Midbrain (tissue), 1 donor: ENCODE measurements at places on chromosomes 7 and 10.

GRCh38 chr7:65796205-65796604 is 76.7 kb upstream of the VKORC1L1 start:
- DNase-seq, result no peak

- peak; percentile 77 for DNase-seq
Observed at GRCh38 chr10:102643336-102644065, 778 bp upstream of the TRIM8 start.

- DNase-seq, result no peak
Observed at GRCh38 chr10:95467162-95467599, 94.0 kb downstream of the SORBS1 start.

- DNase-seq, result no peak
Observed at GRCh38 chr10:4082861-4083260, 297.9 kb upstream of the KLF6 start.

GRCh38 chr10:110171032-110171431 is 36.4 kb upstream of the MXI1 start:
- no peak for DNase-seq

- DNase-seq, result no peak
Observed at GRCh38 chr10:83218205-83218604, 921.1 kb upstream of the GHITM start.

GRCh38 chr10:121352231-121352855 is 245.9 kb downstream of the FGFR2 start:
- no peak for DNase-seq

DNA sequence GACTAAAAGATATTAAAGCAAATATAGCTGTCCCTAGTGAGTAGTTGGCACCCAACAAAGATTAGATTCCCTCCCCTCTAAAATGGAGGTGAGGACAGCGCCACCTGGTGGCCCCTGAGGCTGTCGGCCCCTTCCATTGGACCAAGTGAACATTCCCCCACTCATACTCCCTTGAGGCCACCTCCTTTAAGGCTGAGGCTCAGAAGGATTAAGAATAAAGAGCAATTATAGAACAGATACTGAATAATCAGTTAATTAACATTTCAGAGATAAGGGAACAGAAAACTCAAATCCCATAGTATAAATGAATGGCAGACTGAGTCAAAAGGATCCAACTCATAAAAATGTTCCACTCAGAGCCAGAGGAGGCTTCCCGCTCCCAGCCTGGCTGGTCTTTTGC is 130.4 kb upstream of the GHITM start:
- no peak for DNase-seq

DNA sequence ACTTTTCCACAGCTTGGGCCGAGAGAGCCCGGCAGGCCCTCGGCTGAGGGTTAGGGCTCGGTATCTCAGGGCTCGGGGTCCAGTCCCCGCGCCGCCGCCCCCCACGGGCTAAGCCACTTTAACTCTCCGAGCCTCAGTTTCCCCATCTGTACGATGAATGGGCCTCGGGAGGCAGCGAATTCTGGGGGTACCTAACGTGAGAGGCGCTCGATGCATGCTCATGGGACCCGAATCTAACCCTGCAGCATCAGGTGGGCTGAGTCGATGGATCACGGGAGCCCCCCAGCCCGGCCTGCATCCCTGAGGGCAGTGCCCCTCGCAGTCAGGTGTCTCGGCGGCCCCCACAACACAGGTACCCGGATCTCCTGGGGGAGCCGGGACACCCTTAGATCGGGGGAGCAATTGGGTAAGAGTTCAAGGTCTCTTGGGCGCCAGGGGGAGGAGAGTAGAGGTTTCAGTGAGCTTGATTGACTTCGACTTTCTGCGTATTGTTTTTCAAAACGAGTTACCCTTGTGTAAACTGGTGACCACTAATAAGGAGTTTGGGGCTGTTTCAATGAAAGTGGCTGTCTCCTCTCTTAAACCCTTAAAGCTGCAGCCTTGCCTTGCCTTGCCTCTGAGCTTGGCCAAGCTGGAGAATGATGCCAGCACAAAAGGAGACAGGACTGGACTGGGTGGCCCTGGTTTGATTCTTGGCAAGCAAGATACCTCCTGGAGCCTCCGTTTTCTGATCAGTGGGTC is 631 bp downstream of the POR start:
- peak; percentile 21 for DNase-seq

DNA sequence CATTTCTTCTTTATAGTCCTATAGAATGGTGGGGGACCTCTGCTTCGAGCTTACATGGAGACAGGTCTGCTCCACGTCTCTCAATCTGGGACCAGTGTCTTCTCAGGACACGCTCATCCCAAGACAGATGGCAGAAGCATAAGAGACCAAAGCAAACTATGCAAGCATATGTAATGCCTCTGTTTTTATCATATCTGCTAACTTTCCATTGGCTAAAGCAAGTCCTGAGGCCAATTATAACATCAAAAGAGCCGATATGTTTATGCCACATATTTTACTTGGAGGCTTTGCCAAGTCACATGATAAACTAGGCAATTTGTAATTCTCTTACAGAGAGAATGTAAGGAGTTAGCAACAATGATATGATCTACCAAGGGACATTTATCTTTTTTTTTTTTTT is 102.6 kb upstream of the NRBF2 start:
- DNase-seq, result no peak

DNA sequence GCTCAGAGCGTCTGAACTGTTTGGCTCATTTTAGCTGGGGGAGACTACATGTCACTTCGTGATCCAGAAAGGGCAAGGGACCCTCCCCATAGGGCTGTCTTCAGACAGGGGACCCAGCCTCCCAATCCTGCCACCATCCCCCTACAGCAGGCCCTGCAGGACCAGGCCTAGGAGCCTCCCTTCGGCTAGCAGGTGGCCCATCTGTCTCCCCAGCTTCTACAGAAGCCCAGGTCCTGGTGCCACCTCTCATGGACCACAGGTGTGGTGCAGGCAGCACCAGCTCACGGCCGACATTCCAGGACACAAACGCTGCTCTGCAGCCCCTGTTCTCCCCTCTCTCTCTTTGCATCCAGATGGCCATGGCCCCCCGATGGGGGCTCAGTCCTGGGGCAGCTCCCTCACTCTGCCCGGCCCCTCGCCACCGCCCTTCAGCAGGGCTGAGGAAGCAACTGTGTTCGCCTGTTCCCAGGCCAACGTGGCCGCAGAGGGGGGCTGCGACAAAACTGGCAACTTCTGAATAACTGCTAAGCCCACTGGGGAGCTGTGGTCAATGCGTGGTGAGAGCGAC is 10.3 kb downstream of the TECPR1 start:
- DNase-seq, result no peak

DNA sequence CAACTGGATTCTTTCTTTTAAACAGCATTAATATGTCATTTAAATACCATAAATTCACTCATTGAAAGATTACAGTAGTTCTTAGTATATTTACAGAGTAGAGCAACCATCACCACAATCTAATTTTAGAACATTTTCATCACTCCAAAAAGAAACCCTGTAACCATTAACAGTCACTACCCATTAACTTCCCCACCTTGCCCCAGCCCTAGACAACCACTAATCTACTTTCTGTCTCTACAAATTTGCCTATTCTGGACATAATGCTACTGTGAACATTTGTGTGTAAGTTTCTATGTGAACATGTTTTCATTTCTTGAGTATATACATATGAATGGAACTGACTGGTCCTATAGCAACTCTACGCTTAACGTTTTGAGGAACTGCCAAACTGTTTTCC is 42.4 kb downstream of the P4HA1 start:
- no peak for DNase-seq

- no peak for DNase-seq
Observed at GRCh38 chr10:75462865-75463264, 31.4 kb downstream of the LRMDA start.

DNA sequence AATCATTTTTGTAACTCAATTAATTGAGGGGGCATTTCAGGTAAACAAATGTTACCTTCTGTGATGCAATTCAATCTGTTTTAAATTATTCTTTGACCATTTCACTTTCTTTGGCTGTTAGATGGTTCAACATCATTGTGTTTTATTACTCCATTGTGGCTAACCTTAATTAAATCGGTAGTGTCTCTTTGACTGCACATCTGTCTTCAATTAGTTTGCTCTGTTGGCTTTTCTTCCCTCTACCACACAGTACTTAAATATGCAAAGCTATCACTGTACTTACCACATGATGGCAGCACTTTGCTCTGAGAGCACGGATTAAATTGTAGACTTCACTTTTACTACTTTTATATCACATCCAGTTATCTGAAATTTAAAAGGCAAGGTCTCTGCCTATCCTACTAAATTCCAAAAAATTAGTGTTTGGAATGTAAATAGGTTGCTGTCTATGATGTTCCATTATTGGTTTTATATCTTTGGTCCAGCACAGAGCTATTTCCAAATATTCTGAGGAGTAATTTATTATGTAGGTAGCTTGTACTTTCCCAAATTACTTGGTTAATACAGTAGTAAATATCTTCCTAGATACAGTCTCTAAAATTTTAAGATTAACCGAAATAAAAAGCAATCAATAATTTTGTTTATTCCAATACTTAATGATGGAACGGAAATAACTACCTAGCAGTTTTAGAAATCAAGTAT is 352.0 kb downstream of the PCLO start:
- DNase-seq, result peak; percentile 47

DNA sequence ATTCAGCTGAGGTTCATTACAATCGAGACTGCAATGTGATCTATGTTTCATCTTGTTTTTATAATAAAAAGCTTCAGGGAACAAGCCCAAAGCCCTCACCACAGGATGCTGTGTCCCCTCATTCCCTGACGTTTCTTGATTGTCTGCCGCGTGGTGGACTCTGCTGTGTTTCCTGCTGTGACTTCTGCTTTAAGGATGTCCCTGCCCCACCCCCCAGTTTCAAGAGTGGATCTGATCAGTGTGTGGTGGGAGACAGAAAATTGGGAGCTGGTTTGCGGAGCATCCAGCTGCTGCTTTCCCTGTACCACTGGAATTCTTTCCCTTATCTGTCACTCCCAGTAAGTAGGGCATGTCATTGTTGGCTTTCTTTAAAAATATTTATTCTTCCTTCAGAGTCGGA is 86.2 kb downstream of the CREM start:
- DNase-seq, result no peak

GRCh38 chr7:44990109-44991023 is 9.6 kb upstream of the CCM2 start:
- no peak for DNase-seq

DNA sequence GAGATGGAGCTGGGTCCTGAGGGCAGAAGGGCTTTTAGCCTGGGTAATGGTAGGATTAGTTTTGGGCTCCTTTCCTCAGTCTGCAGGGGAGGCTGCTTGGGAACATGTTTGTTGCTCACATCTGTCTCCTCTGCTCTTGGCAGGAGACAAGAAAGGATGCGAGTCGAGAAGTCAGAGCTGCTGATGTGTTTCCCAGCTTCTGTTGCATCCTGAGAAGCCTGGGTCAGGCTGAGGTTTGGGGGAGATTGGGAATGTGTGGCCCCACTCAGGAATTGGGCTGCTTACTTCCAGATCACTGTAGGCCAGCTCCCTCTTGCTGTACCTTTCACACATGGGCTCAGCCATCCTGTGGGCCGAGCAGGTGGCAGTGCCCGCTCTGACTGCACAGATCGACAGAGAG is 79.2 kb downstream of the CCNY start:
- no peak for DNase-seq

- DNase-seq, result no peak
Observed at GRCh38 chr10:91340613-91341362, 69.4 kb upstream of the HECTD2 start.

GRCh38 chr7:156612930-156613329 is 27.6 kb upstream of the RNF32 start:
- no peak for DNase-seq

- no peak for DNase-seq
Observed at GRCh38 chr7:47472444-47473157, 109.3 kb downstream of the TNS3 start.

DNA sequence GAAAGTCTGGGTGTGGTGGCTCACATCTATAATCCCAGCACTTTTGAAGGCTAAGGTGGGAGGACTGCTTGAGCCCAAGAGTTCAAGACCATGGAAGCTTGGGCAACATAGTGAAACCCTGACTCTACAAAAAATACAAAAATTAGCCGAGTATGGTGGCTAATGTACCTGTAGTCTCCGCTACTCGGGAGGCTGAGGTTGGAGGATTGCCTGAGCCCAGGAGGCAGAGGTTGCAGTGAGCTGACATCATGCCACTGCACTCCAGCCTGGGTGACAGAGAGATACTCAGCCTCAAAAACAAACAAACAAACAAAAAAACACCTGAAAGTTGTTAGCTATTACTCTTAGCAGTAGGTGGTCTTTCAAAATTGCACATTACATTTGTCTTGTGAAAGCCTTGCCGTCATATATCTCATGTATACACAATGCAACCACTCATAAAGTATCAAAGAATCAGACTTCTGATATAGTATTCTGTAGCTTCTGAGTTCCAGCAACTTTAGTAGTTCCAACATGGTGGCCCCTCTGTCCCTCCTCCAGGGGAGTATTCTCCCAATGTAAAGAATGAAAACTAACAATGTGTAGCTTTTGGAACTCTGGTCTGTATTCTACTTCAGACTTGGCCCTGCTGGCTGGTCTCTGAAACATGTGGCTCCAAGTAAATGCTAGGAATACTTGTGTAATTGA is 101.5 kb downstream of the ZNF92 start:
- no peak for DNase-seq

- no peak for DNase-seq
Observed at GRCh38 chr10:122852261-122852660, 6.6 kb upstream of the CUZD1 start.

DNA sequence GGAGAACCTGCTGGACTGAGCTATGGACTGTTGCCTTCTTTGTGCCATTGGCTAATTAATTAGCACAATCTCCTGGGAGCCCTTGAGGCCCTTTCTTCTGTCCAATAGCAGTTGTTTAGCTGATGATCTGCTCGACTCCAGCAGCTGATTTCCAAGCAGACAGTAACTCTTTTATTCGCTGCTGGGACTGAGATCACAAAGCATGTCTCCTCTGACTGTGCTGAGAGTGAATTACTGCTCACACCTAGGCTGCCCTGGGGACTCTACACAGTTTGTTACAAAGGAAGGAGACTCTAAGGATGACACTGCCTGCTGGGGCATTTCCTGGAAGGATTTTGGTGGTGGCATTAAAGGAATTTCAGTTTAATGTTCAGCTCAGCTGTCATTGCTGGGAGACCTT is 31.4 kb downstream of the CASP7 start:
- DNase-seq, result peak; percentile 14

DNA sequence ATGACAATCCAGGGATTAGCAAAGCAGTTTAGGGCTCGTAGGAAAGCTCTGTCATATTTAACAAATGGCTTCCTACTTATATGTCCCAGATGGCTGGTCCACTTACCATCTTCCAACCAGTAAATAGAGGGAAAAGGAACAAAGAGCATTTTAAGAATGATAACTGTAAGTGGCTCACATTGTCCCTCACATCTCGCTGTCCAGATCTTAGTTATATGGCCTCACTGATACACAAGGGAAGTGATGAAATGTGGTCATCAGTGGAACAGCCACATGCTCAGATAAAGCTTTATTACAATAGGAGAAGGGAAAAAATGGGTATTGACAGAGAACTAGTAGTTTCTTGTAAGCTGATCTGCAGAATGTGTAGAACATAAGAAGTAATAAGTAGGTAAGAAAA is 35.8 kb downstream of the IQUB start:
- no peak for DNase-seq

GRCh38 chr7:83684928-83685327 is 36.0 kb upstream of the SEMA3E start:
- DNase-seq, result no peak
